ENCODE measurements at places on chromosomes 12 and 14. TPM values are rescaled to one million over a fixed set of nuclear protein-coding genes. Genes with fewer than 3 reads are reported as not detected.
A peak's percentile ranks its signal among the peaks of the same experiment; 100 is the strongest.

GRCh38 chr14:71960494-71961353, 28.5 kb downstream of the RGS6 start:
- DNase-seq = no peak

- no peak for DNase-seq
Measured at GRCh38 chr14:74456684-74457564, 30.9 kb upstream of the SYNDIG1L start.

- DNase-seq = no peak
Measured at GRCh38 chr12:10223208-10223607, 10.5 kb downstream of the GABARAPL1 start.

GRCh38 chr12:119222222-119222951, 43.7 kb downstream of the HSPB8 start:
- no peak for DNase-seq

- no peak for DNase-seq
Measured at GRCh38 chr12:100528471-100529127, 44.9 kb upstream of the GAS2L3 start.

DNA sequence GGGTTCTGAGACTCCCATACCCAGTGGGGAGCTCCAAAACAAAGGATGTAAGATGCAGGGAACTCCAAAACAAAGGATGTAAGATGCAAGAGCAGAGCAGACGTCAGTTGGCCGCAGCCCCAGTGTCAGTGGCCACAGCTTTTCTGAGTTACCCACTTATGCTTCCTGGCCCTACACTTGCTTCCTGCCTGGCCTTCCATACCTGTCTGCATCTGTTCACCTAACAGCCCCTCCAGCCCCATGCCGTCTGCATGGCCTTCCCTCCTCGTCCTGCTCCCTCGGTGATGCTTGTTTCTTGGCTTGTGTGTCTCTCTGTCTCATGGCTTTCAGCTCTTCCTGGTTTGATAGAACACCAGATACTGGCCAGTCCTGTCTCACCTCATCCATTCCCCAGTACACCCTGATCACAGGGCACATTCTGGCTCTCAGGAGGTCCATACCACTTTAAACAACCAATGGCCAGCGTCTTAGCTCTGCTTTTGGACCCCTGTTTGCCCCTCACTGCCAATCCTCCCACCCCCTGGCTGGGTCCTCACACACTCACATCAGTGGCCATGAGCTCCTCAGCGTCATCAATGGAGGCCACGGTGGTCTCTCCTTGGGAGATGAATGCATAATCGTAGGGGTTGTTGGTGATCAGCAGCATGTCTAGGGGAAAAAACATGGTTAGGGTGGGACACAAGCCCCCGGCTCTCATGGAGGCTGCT, 5.3 kb downstream of the MYH7 start:
- DNase-seq = peak; percentile 31

The OR6C1 gene
- not detected for total RNA-seq

DNA sequence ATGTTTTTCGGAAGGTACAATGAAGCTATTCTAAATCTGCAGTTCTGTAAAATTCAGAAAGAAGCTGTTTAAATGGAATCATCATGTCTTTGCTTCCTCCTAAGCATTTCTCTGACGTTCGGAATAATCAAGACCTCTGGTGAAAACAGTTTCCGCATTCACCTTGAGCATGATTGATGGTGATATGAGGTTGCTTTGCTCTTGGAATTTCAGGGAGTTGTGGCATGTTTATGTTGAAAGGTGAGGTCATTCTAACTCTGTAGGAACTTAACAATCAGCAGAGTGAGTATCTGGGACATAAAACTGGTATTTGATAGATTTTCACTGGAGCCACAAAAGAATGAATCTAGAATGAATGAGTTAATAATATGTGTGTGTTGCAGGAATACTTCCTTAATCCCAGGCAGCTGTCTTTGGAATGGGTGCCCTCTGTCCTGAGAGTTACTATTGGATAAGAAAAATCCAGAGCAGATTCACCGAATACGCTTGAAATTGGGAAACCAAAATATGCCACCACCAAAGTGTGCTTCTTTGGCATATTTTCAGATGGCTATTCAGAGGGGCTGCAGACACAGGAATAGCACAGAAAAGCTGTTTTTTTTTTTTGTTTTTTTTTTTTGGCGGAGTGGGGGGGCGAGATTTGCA, 599.1 kb downstream of the CCER1 start:
- no peak for DNase-seq

DNA sequence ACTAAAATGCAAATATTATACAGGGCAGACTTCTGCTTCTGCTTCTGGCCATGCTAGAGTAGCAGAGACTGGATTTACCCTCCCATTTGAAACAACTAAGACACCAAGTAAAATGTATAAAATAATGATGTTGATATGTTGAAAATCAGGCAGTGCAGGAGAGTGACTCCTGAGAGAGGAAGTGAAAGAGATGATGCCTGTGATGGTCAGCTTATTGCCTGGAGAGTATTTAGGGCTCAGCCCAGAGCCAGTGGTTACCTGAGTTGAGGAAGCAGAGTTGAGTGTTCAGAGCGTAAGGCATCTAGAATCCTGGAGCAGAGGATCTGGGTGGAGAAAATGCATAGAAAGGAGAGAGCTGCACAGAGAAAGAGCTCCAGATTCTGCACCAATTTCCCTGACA, 131.8 kb upstream of the C14orf180 start:
- DNase-seq = no peak

DNA sequence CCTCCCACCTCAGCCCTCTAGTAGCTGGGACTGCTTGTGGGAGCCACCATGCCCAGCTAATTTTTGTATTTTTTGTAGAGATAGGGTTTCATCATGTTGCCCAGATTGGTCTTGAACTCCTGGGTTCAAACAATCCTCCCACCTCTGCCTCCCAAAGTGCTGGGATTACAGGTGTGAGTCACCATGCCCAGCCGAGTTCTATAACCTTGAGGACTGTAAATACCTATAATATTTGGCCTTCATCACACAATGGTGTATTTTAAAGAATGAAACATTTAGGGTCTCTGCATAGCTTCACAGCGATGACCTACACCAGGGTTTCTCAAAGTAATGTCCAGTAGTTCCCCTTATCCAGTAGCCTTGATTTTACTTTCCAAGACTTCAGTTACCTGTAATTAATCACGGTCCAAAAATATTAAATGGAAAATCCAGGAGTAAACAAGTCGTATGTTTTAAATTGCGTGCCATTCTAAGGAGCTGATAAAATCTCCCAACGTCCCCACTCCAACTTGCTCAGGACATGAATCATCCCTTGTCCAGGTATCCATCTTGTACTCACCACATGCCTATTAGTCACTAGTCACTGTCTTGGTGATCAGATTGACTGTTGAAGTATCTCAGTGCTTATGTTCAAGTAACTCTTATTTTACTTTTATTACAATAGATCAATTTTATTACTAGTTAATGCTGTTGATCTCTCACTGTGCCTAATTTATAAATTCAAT, 368.2 kb downstream of the BTG1 start:
- DNase-seq = no peak

- DNase-seq = no peak
Measured at GRCh38 chr12:105109465-105110212, 2.1 kb downstream of the WASHC4 start.

DNA sequence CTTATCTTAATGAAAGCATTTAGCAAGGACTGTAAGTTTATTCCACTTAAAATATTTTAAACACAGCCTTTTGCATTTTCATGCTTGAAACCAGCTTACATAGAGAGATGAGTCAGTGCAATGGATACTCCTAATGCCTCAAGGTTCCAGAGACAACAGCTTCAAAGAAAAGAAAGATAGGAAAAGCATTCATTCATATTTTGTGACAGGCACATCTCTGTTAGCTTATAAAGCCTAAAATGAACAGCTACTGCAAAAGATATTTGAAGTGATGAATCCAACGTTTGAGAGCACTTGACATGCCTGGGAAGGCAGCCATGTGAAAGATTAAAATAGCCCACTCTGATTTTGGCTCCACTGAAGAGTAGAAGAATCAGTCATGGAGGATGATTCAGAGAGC, 814.5 kb downstream of the RPS29 start:
- DNase-seq = no peak

GRCh38 chr14:45089813-45090212, 5.9 kb downstream of the PRPF39 start:
- no peak for DNase-seq

All from left ventricle myocardium superior (tissue), 1 donor.